ENCODE measurements at places on chromosomes 5 and 9.

- no peak for DNase-seq
Observed at GRCh38 chr9:114666851-114667250, 9.2 kb upstream of the TEX53 start.

DNA sequence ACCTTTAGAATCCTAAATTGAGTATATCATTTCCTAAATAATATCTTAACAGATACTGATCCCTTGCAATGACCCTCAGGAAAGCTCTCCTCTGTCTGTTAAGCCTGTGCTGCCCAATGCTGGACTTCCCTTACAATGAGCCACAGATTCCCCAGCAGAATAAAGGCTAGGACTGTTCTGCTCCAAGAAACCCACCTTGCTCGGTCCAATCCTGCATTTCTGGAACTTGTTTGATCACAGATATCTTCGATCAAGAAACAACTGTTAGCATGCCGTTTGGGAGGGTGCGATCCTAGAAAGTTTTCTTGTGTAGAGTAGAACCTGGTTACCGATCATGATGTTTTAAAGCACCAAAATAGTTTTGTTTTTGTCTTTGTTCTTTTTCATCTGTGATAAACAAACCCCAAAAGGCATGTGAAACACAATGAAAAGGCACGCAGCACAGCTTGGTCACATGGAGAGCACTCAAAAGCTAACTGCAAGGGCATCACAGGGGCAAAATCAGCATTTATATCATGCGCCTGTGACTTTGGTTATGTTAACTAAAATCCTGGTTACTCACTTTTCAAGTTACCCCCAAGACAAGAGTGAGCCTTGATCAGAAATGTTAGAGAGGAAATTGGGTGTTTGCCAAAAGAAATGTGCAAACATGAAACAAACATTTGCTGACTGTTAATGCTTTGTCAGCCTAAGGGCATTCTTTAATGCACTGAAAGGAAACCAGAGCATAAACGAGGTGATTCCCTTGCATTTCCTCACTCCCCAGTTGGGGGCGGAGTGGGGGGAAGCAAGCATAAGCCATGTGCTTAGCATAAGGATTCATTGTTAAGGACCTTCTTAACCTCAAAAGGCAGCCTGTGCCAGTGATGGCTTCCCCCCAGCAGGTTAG is 61.9 kb upstream of the ADAMTS16 start:
- DNase-seq: no peak

DNA sequence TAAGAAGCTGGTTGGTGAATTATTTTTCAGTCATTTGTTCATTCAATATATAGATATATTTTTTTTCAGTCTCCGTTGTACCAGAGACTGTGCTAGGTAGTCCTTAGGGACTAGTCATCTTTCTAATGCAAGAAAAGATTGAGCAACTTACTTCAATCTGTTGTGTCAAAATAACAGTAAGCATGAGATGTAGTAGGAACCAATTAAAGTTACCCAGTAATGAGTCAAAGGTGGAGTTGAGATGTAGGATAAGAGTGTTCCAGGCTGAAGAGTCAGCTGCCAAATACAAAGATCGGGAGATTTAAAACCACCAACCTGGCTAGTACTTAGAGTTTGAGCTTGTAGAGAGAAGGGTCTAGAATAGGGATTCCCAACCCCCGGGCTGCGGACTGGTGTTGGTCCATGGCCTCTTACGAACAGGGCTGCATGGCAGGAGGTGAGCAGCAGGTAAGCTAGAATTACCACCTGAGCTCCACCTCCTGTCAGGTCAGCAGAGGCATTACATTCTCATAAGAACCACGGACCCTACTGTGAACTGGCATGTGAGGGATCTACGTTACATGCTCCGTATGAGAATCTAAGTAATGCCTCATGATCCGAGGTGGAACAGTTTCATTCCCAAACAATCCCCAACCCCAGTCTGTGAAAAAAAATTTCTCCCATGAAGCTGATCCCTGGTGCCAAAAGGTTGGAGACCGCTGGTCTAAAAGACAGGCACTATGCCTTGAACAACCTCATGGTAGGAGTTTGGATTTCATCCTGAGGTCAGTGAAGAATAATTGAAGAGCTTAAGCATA is 1241.5 kb upstream of the WWC1 start:
- no peak for DNase-seq

- peak; percentile 12 for DNase-seq
Observed at GRCh38 chr5:170745481-170746071, 37.9 kb upstream of the GABRP start.

Measured in IMR-90 (cell line).